ENCODE measurements at places on chromosomes 13 and 19.

DNA sequence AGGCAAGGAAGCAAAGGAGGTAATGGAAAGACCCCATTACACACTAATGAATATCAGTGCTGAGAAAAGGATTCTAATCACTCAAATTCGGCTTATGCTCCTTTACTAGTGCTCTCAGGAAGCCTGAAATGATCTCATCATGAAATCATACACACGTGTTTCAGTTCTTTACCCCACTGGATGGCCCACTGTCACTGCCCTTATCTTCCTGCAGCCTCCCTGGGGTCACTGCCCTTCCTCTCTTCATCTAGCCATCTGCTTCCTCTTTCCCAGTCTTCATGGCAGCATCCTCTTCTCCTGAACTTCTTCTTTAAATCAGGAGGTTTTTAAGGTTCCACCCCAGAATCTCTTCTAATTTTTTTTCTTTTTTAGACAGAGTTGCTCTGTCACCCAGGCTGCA lies 27.9 kb upstream of the EEF1AKMT1 start:
- no peak for DNase-seq

- DNase-seq, result no peak
Measured at GRCh38 chr13:28181413-28181812, 43.1 kb downstream of the PAN3 start.

- DNase-seq, result no peak
Measured at GRCh38 chr19:46678110-46678732, 17.2 kb upstream of the DACT3 start.

DNA sequence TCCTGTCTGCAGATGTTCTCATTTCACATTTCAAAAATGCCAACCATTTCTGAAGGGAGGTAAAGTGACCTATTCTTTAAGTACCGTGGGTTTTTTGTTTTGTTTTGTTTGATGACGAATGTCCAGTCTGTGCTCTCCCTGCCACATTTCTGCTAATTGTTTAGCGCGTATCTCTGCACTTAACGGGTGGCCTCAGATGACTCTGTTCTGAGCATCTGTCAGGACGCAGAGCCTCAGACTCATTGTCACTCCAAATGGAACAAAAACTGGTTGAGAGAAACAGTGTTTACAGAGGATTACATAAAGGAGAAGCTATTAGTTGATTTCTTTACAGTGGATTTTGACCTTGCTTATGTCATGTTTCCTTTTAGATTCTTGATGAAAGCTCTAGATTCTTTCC lies 23.7 kb downstream of the TPP2 start:
- DNase-seq, result no peak

DNA sequence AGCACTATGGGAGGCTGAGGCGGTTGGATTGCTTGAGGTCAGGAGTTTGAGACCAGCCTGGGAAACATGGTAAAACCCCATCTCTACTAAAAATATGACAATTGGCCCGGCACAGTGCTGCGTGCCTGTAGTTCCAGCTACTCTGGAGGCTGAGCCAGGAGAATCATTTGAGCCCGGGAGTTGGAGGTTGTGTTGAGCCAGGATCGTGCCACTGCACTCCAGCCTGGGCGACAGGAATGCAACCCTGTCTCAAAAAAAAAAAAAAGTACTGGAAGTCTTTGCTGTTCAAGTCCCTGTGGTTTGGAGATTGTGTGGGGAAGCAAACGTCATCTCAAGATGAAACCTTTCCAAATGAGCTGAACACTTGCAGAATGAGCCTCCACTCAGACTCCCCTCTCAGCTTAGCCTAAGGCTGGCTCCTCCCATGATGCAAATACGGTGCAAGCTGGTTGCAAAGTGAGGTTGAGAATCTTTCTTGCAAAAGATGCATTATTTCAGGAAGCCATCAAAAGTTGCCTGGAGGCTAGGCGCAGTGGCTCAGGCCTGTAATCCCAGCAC lies 46.2 kb downstream of the MYO9B start:
- DNase-seq, result no peak

DNA sequence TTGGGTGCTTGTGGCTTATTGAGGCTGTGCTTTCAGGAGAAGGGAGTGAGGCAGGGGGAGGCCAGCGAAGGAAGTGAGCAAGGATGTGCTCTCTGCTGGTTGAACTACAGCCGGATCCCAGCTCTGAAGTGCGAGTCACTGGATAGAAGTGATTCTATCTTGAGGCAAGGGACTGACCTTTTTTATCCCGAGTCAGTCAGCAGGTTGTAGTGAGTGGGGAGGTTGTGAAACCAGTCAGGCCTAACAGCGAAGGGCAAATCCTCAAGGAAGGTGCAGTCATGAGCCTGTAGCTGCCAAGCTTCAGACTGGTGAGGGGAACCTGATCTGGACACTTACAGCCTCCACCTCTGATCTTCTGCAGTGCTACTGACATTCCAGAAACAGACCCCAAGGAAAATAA lies 18.6 kb downstream of the SCEL start:
- no peak for DNase-seq

- DNase-seq, result no peak
Measured at GRCh38 chr19:6576869-6577475, 14.0 kb downstream of the CD70 start.

DNA sequence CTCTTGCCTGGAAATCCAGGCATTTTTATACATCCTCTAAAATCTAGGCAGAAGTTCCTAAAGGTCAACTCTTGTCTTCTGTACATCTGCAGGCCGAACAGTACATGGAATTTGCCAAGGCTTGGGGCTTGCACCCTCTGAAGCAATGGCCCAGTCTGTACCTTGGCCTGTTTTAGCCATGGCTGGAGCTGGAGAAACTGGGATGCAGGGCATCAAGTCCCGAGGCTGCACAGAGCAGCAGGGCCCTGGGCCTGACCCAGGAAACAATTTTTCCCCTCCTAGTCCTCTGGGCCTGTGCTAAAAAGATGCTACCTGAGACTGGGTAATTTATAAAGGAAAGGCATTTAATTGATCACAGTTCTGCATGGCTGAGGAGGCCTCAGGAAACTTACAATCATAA lies 520.8 kb upstream of the MIR17HG start:
- no peak for DNase-seq

DNA sequence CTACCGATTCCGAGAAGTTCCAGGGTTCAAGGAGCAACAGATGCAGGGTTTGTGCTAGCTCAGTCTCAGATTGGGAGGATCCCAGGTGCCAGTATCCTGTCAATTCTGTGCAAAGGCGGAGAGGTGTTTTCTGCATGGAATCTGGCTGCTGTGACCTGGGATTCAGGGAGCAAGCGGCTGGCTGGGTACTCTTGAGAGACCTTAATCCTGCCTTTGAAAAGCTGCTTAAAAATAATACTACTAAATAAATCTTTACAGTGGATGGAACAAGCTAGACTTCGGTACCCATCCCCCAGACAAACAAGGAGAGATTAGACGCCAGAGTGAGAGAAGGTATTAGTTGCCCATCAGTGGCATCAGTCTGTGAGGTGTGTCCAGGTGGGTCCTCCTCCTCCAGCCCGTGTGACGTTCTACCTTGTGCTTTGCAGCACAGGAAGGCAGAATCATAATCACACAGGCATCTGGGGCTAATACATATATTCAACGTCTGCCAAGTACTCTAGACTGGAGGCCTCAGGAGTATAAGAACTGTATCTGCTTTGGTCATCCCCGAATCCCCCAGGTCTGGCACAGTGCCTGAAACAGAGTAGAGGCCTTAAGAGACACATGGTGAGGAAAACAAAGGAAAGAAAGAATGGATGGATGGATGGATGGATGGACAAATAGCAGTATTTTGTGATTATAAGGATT lies 230.6 kb downstream of the ZNF536 start:
- no peak for DNase-seq

GRCh38 chr13:60028021-60028420 lies 135.7 kb downstream of the DIAPH3 start:
- DNase-seq, result no peak

DNA sequence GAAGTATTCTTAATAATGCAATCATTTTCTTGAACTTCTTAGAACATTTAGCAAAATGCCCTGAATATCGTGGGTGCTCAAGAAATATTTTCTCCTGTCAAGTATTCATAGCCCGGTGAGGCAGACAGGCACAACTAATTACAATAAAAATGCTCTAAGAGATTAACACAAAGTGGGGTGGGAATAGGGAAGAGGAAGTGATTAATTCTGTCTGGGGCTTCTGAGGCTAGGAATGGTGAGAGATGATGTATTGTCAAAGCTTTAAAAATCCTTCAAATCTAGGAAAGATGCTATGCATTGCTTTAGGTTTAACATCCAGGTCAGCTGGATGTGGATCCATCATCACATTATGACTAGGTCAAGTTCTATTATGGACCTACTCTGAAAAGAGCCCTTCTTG lies 66.9 kb upstream of the POSTN start:
- no peak for DNase-seq

GRCh38 chr13:106318941-106319411 lies 216.5 kb downstream of the EFNB2 start:
- DNase-seq, result no peak

DNA sequence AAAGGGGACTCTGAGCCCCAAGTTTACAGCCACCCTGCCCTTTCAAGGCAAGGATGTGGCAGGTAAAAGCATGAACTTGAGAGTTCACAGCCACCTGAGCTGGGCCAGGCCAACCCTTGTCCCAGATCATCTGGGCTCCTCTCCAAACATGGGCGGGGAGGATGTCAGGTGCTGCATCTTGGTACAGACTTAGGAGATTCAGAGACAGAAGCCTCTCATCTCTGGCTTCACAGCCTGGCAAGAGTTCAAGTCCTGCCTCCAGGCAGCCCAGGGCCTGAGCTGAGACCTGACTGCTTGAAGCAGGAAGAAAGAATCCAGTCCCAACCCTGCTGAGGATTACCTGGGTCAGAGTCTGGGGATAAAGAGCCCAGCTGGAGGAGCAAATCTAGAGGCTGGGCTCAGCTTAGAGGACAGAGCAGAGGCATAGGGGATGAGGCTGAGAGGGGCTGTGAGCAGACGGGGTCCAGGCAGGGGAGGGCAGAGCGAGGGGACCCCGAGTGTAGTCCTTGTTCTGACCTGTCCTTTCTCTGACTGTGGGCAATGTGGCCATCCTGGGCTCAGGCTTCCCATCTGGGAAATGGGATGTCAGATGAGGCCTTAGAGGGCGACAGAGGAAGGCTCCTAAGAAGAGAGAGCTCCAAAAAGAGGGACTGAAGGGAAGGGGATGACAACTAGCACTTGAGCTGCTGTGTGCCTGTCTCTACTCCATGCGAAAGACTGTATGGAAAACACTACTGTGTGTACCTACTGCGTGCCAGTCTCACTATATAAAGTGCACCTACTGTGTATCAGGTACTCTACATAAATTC lies 6.6 kb upstream of the OR10H5 start:
- DNase-seq, result no peak

DNA sequence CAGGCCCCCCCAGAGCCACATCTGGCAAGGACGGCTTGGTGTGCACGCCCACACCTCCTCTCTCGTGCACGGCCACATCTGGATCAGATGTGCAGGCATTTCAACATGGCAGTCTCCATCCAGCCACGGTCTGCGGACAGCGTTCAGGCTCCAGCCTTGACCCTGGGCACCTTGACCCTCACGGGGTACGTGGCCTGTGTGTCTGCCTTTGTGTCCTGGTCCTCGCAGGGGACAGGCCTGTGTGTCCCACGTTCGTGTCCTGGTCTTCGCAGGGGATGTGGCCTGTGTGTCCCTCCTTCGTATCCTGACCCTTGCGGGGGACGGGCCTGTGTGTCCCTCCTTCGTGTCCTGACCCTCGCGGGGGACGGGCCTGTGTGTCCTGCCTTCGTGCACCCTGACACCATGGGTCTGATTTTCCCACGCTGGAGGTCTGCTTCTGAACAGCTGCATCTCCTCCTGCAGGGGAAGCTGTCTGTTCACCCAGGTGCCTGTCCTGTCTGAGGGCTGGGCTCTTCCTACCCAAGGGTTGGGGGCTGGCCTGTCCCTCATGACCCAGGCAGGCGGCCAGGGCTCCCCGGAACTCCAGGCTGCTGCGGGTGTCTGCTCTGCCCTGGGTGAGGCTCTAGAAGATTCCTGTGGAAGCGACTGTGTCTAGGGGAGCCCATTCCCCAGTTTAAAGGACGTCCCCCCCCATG lies 25.3 kb downstream of the RASA3 start:
- DNase-seq, result no peak

DNA sequence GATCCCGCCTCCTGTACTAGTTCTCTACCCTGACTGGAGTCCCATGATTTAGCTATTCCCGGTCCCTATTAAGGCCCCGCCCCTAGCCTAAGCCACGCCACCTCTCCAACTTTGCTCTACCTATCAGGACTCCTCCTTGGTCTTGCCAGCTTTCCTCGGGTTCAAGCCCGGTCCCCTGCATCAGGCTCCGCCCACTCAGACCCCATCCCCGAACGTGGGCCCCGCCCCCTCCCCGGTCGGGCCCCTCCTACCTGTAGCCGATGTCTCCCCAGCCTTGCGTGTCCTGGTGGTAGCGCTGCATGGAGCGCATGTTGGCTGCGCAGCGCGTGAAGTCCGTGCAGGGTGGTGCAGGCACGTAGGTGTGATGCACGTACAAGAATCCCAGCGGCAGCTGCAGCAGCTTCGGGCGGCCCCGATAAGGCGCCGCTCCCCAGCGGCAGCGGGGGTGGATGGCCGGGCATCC lies 7.3 kb upstream of the RASAL3 start:
- DNase-seq, result no peak

DNA sequence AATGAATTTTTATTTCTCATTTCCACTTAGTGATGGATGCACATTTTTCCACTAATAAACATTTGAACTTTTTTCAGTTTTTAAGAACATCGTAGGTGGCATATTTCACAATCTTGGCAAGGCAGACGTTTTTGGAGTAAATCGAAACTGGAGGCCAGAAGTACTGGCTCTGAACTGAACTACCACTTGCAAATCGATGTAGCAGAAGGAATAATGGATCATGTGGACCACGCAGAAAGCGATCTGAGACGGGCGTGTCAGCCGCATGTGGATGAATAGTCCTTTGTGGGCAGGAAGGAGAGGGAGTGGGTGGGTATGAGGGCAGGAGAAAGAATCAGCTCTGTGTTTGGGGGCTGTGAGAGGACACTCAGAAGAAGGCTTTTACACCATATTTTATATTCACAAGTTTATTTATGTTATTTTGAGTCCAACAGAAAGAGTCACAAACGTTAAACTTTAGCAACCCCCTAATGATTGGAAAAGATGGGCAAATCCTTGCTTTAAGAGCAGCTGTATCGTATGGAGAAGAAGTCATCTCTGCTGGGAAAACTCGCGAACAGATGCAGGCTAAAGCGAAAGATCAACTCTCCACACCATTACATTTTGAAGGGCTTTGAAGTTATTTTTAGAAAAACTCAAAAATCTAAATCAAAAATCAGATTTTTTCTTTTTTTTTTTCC lies 90.5 kb downstream of the COL4A2 start:
- no peak for DNase-seq

Measured in NCI-H187 (cell line).